ENCODE measurements at places on chromosomes 12 and 14. TPM values are rescaled to one million over a fixed set of nuclear protein-coding genes. Genes with fewer than 3 reads are reported as not detected.

The OR4Q3 gene
- not detected for total RNA-seq

The PNN gene
- total RNA-seq = 116 TPM

The DICER1 gene
- total RNA-seq = 87.2 TPM

The PZP gene
- not detected for total RNA-seq

The KRT79 gene
- not detected for total RNA-seq

The SLC2A14 gene
- total RNA-seq = not detected

The ARMH4 gene
- total RNA-seq = not detected

GRCh38 chr14:99101855-99102461 is 170.0 kb downstream of the BCL11B start:
- H3K4me1 ChIP-seq = no peaks in the 10 kb centered on the region
- peaks cover 5% of the 10 kb centered on the region for H3K27me3 ChIP-seq
- peaks cover 5% of the 10 kb centered on the region for H3K36me3 ChIP-seq
- DNase-seq = no peak
- no peak overlapping the region for H3K27ac ChIP-seq

DNA sequence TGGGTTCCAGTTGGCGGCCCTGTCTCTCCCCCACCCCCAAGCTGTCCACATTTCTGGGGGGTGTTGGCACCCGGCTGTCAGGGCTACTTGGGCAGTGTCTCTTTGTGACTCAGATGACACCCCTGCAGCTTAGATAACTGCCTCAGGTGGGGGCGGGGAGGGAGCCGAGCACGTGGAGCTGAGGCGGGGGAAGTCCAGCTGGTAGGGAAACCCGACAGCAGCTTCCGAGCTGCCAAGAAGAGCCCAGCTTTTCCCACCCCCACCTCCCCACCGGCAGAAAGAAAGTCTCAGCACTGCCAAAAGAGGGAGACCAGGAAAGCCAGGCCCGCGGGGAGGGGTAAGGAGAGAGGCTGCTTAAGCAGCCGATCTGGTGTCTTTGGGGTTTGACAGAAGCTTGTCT is 1.4 kb downstream of the LRTM2 start:
- no peak for DNase-seq
- no peak overlapping the region for H3K4me3 ChIP-seq
- peaks cover 29% of the 10 kb centered on the region for H3K27me3 ChIP-seq
- no peaks in the 10 kb centered on the region for H3K36me3 ChIP-seq
- no peak overlapping the region for H3K27ac ChIP-seq

- H3K4me1 ChIP-seq = no peaks in the 10 kb centered on the region
- no peak overlapping the region for H3K27ac ChIP-seq
- H3K27me3 ChIP-seq = peaks cover 1% of the 10 kb centered on the region
- no peak for DNase-seq
- H3K36me3 ChIP-seq = no peaks in the 10 kb centered on the region
- no peak overlapping the region for H3K4me3 ChIP-seq
Observed at GRCh38 chr12:64889434-64890216, 65.2 kb downstream of the TBC1D30 start.

- H3K27ac ChIP-seq = no peak overlapping the region
- no peak overlapping the region for H3K4me3 ChIP-seq
- H3K4me1 ChIP-seq = no peaks in the 10 kb centered on the region
- no peak for DNase-seq
Observed at GRCh38 chr12:122481861-122482260, 18.9 kb downstream of the ZCCHC8 start.

DNA sequence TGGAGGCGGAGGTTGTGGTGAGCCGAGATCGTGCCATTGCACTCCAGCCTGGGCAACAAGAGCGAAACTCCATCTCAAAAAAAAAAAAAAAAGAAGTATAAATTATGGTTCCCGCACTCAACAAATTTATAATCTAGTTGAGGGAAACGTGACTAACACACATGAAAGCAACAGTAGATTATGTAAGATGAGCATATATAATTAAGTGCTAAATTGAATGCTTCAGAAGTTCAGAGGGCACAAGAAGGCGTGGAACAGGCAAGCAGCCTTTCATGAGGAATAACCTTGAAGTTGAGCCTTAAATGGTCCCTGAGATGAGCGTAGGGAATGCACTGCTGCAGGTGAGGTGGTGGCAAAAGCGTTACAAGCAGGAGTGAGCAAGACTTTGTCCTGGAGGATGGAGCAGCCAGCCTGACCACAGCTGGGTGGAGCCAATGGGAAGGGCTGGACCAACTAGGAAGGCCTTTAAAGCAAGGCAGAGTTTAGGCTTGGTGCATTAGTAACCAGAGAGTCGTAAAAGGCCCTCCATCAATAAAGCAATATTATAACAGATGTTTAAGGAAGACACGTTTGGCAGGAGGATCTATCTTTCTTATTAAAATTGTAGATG is 30.6 kb upstream of the TUBA1A start:
- H3K4me1 ChIP-seq = no peaks in the 10 kb centered on the region
- H3K27ac ChIP-seq = no peak overlapping the region
- no peak for DNase-seq

- peaks cover 12% of the 10 kb centered on the region for H3K36me3 ChIP-seq
- H3K27me3 ChIP-seq = no peaks in the 10 kb centered on the region
- no peak overlapping the region for H3K27ac ChIP-seq
- no peak for DNase-seq
- no peak overlapping the region for H3K4me3 ChIP-seq
- H3K4me1 ChIP-seq = no peaks in the 10 kb centered on the region
Observed at GRCh38 chr12:2924019-2924418, 33.3 kb downstream of the TULP3 start.

GRCh38 chr14:91365552-91365951 is 52.1 kb downstream of the CCDC88C start:
- DNase-seq = no peak
- no peak overlapping the region for H3K4me3 ChIP-seq
- H3K27ac ChIP-seq = peak overlapping the region; percentile 45

GRCh38 chr12:67456431-67456901 is 187.3 kb downstream of the CAND1 start:
- no peak for DNase-seq
- peaks cover 3% of the 10 kb centered on the region for H3K36me3 ChIP-seq
- H3K27me3 ChIP-seq = peaks cover 25% of the 10 kb centered on the region
- no peak overlapping the region for H3K4me3 ChIP-seq

DNA sequence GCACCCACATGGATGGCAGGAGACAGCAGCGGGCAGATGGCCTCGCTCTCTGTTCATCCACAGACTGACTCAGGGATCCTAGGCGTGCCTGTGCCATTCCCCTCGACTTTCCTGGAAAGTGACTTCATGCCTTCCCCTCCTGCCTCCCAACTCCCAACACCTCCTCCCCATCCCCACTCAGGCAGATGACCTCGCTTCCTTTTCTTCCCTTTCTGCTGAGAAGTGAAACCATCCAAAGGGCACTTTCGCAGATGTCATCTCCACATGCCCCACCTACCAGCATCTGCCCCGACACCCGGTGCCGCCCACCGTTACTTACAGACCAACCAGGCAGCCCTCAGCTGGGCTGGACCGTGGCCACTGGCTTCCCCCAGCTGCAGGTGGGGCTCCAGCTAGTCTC is 29.6 kb downstream of the BEGAIN start:
- H3K4me1 ChIP-seq = no peaks in the 10 kb centered on the region
- H3K4me3 ChIP-seq = no peak overlapping the region
- peaks cover 8% of the 10 kb centered on the region for H3K27me3 ChIP-seq
- H3K27ac ChIP-seq = no peak overlapping the region

DNA sequence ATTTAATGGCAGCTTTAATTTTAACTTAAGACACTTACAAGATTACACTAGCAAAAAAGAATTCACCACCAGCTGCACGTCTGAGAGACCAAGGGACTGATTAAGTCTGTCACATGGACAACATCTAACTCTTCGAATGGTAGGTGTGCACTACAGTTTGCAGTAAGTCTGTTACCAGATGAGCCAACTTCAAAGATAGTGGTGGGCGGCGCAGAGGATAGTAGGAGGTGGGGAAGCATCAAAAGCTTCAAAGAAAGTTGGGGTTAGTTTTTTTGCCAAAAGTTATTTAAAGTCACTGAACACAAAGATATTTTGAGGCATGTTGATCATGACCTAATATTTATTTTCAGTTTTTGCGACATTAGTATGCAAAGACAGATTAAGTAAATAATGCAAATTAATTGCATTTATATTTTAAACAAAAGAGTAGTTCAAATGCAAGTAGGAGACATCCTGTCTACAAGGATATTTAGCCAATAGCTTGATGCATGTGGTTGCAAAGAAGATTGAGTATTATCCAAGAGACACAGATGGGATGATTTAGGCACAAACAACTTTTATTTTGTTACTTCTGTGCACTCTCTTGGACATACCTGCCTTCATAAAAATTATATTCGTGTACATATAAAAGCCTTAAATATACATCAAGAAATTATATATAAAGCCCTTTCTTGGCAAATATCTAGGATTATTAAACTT is 327.7 kb downstream of the BMP4 start:
- H3K36me3 ChIP-seq = no peaks in the 10 kb centered on the region
- no peaks in the 10 kb centered on the region for H3K4me1 ChIP-seq
- no peak overlapping the region for H3K4me3 ChIP-seq
- DNase-seq = no peak
- H3K27me3 ChIP-seq = no peaks in the 10 kb centered on the region
- no peak overlapping the region for H3K27ac ChIP-seq

DNA sequence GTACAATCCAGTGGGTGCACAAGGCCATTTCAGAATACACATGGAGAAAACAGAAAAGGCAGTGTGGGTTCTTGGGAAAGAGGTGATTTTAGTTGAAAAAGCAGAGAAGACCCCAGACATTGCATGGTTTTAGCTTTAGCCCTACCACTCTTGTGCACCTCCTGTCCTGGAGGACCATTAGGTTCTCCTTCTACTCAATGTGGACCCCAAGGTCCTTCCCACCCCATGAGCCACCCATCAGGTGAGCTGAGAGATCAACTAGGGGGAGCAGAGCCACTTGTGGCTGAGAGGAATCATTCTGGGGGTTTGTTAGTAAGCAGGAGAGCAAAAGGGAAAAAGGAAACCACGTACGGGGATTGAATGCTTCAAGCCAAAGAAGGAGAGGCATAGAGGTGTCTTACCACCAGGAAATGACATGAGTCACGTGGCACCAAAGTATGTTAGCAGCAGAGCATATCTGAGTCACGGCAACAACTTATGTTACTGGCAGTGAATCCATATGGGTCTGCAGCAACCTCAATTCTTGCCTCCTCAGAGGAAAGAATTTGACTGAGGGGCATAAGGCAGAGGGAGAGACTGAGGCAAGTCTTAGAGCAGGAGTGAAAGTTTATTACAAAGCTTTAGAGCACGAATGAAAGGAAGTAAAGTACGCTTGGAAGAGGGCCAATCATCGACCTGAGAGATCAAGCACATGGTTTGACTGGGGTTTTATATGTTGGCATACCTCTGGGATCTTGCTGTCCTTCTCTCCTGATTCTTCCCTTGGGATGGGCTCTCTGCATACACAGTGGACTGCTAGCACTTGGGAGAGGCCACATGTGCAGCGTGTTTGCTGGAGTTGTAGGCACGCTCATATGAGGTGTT is 73.9 kb downstream of the HSD17B6 start:
- peaks cover 14% of the 10 kb centered on the region for H3K4me1 ChIP-seq
- H3K4me3 ChIP-seq = no peak overlapping the region
- H3K36me3 ChIP-seq = no peaks in the 10 kb centered on the region
- H3K27ac ChIP-seq = no peak overlapping the region

- peaks cover 44% of the 10 kb centered on the region for H3K36me3 ChIP-seq
- DNase-seq = no peak
- peaks cover 15% of the 10 kb centered on the region for H3K4me1 ChIP-seq
- no peaks in the 10 kb centered on the region for H3K27me3 ChIP-seq
- no peak overlapping the region for H3K27ac ChIP-seq
Observed at GRCh38 chr12:120072472-120073249, 43.9 kb downstream of the RAB35 start.

DNA sequence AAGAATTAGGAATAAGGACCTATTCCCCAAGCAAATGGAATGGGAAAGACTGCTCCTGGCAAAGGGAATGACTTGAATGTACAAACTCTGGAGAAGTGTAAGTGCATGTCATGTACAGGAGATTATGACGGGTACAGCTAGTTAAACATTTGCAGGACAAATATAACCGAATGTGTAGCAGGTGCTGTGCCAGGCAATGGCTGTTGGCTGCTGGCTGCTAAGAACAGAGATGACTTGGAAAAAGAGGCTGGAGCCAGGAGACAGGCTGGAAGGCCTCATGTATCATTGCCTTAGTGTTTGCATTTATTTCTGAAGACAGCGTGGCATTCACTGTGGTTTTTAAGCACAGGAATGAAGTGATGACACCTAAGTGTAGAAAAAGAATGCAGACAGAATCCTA is 136.8 kb downstream of the TTC8 start:
- H3K4me1 ChIP-seq = no peaks in the 10 kb centered on the region
- no peak for DNase-seq
- no peak overlapping the region for H3K4me3 ChIP-seq
- H3K27ac ChIP-seq = no peak overlapping the region

GRCh38 chr12:113758165-113758924 is 207.8 kb downstream of the RBM19 start:
- H3K27ac ChIP-seq = no peak overlapping the region
- no peak overlapping the region for H3K4me3 ChIP-seq
- no peak for DNase-seq

GRCh38 chr14:102560458-102561261 is 31.8 kb upstream of the RCOR1 start:
- no peak for DNase-seq
- no peak overlapping the region for H3K4me3 ChIP-seq
- H3K4me1 ChIP-seq = no peaks in the 10 kb centered on the region
- H3K27ac ChIP-seq = no peak overlapping the region

DNA sequence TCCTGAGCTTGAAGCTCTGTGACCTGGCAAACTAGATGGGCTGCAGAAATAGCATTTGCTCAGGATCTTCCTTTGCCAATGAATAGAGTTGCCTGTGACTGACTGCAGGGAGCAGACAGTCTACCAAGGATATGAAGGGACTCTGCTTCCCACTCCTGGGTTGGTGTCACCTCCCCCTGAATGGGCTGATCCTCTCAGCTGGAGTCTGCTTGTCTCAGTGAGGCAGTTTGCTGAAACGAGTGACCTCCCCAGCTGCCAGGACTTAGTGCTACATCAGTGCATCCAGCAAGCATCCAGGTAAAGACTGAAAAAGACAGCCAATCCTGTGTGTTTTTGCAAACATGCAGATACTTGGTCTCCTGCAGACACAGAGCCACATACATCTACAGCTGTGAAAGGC is 28.5 kb downstream of the PAH start:
- H3K36me3 ChIP-seq = no peaks in the 10 kb centered on the region
- H3K27me3 ChIP-seq = peaks cover 4% of the 10 kb centered on the region

Measured in activated T-helper 1 cell treated with anti-CD3 and anti-CD28 coated beads, Interleukin-12 subunit alpha, Interleukin-12 subunit beta, Interleukin-2, Interleukin-4 antibody, amounts not matched to agents 30 ng/mL and 10 ng/mL and 1 ng/mL, durations not matched to agents 14 hours and 24 hours and 36 hours (primary cell).